RPMI8226 (cell line): ENCODE measurements at places on chromosomes 11 and 22.

- DNase-seq: peak; percentile 77
These were observed 426.8 kb upstream of the CADM1 start for GRCh38 chr11:115930886-115931547.

- DNase-seq: no peak
These were observed 131.2 kb downstream of the TTC28 start for GRCh38 chr22:28548406-28548805.

DNA sequence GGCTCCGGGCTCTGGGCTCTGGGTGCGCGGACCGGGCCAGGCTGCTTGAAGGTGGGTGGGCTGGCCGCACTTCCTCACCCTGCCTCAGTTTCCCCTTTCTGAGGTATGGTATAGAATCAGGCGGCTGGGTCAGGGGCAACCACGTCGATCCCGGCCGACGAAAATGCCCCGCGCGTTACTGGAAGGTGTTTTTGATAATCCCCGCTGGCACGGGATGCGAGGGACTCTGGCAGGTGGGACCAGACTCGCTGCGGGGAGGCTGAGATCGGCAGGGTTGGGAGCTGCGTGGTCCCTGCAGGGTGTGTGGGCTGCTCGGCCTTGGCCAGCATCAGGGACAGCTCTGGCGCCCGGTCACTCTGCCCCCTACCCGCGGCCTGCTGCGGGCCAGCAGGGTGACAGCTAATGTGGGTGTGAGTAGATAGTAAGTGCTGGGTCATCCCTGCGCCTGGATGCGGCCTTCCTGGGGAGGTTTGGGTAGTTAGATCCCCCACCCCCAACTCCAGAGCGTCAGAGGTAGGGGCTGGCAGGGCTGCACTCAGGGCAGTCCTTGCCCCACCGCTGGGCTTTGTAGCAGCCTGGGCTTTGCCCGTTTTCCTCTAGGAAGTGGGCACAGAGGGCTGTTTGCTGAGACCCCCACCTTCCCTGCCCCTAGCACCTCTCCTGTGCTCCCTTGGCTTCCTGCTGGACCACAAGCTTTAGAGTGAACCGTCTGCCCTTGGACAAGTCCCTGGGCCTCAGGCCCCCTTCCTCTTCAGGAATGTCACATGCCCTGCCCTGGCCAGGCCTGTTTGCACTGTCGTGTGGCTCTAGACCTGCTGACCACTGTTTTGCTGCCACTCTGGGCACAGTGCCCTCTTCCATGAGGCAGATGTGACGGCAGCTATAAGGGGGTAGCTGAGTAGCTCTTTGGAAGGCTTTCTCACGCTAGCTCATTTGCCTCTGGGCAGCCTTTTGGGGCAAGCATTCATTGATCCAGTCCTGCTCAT is 579 bp downstream of the TANGO2 start:
- DNase-seq: no peak

- no peak for DNase-seq
These were observed 23.4 kb downstream of the PANX1 start for GRCh38 chr11:94151903-94152677.

GRCh38 chr22:48517039-48518030 is 1310.3 kb downstream of the BRD1 start:
- DNase-seq: peak; percentile 25

GRCh38 chr11:112156956-112157766 is 6.7 kb downstream of the IL18 start:
- DNase-seq: no peak

DNA sequence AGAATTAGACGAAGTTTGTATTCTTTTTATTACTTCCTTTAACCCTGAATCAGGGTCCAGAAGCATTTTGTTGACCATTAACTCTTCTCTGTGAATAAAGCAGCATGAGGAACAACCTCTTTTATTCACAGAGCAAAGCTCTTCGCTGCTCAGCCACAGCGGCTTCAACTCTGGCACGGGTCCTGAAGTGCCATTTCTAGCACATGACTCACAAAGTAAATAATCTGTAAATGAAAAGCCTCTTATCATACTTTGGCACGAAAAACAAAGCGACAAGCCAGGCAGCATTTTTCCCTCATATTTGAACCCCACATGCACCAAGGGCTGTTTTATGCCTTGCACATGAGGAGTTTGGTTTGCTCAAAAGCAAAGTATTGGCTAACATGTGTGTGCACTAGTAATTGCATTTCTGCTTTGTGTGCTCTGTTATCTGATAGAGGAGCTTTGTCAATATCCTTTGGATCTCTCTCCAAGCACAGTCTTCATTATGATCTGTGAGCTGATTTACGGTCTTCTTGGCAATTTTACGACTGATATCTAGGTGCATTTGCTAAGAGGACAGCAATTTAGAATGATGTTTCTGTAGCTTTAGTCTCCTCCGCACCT is 33.0 kb upstream of the APOBEC3A start:
- DNase-seq: peak; percentile 65

GRCh38 chr11:103622296-103622695 is 414.1 kb upstream of the DDI1 start:
- no peak for DNase-seq

GRCh38 chr11:77658213-77659013 is 20.8 kb upstream of the CLNS1A start:
- DNase-seq: no peak

DNA sequence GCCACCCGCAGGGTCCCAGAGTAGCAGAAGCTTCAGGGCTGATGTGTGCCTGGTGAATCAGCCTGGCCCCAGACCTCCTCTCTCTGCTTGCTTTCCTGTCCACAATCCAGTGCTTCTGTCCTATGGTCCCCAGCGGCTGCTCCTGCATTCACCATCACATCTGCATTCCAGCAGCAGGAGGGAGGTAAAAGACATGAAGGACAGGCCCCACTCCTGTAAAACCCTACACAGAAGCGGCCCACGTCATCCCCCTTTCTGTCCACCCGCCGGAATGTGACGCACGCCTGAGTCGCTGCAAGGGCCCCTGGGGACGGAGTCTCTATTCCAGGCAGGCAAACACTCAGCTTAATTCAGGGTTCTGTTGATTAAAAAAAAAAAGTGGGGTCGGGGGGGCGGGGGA is 58.3 kb downstream of the CDKN1C start:
- DNase-seq: no peak

GRCh38 chr11:72759468-72759985 is 7.3 kb upstream of the ARAP1 start:
- DNase-seq: no peak

DNA sequence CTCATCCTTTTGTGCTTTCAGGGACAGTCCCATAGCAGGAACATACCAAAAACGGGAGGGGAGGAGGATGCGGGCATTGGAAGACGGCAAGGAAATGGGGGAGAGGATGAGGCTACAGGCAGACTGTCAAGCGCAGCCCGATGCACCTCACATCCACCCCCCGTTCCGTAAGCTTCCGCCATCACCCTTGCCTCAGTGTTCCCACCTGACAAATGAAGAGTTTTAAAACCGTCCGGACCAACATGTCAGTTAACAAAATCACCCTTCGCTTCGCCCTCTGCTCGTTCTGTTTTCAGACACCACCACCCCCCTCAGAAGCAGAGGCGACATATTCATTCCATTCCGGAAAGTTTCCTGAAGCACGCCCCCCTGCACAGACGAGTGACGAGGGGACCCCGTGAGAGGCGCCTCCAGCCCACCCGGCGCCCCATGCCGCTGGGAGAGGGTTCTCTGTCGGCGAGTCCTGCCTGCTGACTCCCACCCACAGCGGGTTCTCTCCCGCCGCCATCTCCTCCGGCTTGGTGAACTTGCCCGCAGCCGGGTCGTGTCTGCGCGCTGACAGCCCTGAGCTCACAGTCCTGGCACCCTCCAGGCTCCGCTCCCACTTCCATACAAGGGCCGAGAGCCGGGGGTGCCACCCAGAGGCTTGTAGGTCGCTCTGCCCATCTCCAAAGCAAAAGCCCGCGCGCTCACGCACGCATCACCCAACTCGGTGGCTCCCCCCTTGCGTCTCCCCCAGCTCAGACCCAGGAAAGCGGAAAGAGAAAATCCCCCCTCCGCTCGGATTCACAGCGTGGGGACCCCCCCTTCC is 1.5 kb downstream of the IGSF9B start:
- no peak for DNase-seq

GRCh38 chr11:45603946-45604682 is 61.3 kb downstream of the CHST1 start:
- no peak for DNase-seq

- no peak for DNase-seq
These were observed 2.0 kb upstream of the MAPK11 start for GRCh38 chr22:50272044-50272802.

DNA sequence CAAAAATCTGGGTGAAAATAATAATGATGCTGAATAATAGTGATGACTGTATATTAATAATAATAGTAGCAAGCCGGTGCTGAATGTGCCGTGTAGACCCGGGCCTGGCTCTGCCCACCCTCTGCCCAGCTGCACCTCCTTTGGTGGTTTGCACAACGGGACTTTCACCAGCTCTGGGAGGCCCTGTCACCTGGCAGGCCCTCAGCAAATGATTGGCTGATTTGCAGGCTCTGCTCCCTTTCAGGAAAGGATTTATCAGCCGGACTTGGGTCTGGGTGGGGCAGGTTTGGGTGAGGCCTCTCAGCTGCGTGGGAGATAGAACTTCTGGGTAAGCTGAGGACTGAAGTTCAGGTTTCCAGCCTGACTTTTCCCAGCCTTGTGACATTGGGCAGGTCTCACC is 21.4 kb downstream of the KIAA1671 start:
- DNase-seq: no peak

DNA sequence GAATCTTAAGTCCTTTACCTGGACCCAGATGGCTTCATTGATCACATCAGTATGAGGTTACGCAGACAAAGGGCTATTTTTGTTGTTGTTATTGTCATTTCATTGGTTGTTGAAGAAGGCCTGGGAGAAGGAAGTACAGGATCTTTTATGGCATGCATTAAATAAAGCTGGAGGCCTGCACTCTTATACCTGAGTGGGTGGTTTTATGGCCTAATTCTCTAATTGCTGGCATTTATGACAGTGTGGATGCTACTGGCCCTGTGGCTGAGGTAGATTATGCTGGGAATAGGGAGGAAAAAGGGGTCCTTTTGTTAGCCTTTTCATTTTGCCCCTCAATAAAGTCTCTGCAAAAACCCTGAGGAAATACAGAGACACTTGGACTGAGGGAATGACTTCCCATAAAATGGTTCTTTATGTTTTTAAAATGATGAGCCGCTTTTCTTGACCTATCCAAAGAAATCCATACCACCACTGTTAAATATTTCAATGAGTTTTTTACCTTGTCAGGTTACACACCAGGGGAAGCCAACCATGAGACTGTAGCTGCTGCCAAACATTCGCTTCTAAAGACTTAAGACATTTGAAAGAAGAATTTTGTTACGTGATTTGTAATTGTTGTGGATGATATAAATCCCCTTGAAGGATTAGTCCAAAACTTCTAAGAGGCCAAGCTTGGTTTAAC is 6.8 kb downstream of the KMT2A start:
- no peak for DNase-seq

DNA sequence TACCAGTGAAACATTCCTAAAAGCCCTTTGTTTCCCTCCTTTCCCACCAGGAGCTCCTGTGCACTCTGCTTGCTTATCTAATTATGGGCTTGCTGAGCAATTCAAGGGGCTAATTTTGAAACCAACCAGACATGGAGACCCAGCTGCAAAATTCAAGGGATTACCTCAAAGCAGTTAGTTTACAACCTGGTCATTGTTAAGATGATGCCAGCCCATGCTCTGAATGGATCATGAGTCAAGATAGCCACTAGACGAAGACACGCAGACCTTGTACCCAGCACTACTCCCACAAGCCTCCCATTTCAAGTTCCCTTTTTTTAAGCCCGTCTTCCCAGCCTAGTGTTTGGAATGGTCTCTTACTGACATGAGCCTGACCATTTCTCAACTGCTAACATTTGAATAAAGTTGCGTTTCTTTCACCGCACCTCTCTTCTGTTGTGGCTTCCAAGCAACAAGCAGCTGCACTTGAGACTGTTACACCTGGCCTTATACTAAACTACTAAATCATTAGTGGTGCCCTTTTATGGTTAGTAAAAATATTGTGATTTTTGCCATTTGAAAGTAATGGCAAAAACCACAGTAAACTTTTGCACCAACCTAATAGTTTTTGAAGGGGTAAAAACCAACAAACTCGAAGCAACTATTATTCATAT is 315.3 kb upstream of the LUZP2 start:
- DNase-seq: no peak

DNA sequence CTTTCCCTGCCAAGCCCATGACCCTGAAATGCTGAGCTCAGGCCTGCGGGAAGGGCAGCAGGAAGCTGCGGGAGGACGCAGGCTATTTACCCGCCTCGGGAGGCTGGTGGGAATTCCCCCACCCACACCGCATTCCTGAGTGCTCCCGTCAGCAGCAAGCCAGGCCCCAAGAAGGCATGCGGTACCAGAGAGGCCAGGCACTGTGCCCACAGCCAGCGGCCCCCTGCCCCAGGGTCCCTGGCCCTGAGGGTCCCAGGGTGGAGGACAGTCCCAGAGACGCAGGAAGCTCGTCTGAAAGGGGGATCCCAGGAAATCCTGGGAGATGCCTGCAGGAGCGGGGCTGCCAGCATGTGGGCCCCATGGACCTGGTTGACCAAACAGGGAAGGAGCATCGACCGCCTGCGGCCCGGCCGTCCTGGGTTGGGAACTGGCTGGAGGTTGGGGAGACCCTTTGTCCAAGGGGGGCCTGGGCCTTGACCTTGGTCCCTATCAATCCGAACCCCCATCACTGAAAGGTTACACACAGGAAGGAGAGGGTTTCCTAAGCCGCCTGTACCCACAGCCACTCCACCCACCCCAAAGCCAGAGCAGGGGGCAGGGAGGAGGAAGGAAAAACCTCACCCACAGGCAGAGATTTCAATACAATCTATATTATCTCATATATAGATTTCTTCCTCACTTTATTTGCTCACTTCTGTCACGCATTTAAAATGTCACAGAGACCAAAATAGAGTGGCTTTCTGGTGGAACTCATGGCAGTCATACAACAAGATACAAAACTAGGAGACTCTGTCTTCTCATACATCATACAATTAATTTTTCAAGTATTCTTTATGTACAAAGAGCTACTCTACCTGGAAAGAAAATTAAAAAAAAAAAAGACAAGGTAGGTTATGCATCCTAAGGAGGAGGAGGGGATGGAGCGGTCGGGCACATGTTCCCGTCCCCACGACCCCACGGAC is 17.1 kb downstream of the MAFF start:
- no peak for DNase-seq

- DNase-seq: no peak
These were observed 80.9 kb downstream of the PLEKHA7 start for GRCh38 chr11:16933291-16933690.

- DNase-seq: no peak
These were observed 2.2 kb upstream of the PNPLA3 start for GRCh38 chr22:43921370-43921769.

- no peak for DNase-seq
These were observed 36.9 kb upstream of the CD82 start for GRCh38 chr11:44528581-44528980.

- DNase-seq: no peak
These were observed 58.8 kb downstream of the BMAL1 start for GRCh38 chr11:13336246-13336878.

DNA sequence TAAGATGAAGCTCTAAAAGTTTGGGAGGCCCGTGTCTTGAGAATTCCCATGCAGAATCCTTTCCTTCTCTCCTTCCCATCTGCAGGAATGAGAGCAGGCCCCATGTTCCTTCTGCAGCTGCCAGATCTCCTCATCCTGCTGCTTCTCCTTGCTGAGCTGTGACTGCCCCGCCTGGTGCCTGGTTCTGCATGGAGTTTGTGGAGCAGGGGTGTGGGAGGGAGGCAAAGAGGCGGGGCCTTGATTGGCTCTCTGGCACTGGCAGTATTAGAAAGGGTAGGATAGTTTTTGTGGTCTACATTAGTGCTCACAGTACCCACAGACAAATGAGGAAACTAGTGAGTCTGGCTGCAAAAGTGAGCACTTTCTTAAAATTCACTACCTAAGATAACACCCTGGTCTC is 91.1 kb upstream of the CLPB start:
- DNase-seq: no peak
